NCI-H2029 treated with DMSO at 0.1 percent for 48 hours (cell line): ENCODE measurements at places on chromosomes 5 and 9.
A peak's percentile ranks its signal among the peaks of the same experiment; 100 is the strongest.

- DNase-seq: no peak
Measured at GRCh38 chr5:43227655-43228054, 35.6 kb downstream of the NIM1K start.

- DNase-seq: no peak
Measured at GRCh38 chr5:35120715-35121114, 73.0 kb upstream of the AGXT2 start.

DNA sequence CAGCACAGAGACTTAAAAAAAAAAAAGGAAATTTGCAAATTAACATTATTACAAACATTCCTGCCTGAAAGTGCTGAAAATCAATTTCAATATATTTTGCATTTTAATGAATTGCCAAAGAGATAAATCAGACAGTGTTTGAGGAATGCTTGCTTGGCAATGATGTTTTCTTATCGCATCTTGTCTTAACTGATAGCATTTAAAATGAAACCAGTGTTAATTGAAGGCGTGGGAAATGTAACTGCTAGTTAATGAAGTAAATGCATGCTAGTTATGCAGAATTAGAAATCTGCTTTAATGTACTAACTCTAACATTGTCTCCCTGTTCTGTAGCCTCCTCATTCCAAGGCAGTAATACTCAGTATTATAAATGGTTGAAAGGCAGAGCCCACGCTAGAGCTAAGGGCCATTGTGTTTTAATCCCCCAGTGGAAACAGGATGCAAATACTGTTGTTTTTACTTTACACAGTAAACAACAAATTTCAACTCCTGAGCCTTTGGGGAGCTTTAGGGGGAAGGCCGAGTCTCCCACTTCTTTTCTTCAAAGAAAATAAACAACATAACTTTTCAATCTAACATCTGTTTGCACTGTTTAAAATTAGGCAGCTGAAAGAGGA is 586.9 kb downstream of the TLE4 start:
- DNase-seq: no peak

- no peak for DNase-seq
Measured at GRCh38 chr5:130198927-130199326, 294.7 kb downstream of the CHSY3 start.

DNA sequence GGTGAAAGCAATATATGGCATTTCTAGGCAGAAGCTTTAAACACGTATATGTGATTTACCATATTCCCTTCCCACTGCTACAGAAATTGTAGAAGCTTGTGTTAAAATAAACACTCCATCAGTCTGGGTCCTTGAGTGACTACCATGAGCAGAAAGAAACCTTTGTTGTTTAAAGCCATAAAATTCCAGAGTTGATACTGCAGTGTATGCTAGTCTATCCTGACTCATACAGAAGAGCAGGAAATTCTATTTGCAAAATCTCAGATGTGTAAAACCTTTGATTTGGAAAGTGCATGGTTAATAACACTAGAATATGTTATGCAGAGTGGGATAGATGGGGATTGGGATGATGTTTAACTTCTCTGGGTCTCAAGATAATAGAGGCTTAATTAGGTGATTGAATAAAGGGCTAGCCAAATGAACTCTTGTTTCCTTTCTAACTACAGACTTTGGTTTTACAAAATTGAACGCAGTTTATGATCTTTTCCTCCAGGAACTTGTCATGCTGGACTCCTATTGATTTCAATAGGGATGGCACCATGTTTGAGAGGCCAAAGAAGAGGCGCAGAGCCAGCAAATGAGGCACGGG is 282.7 kb upstream of the VLDLR start:
- no peak for DNase-seq

GRCh38 chr5:135056316-135057030 is 22.4 kb upstream of the PITX1 start:
- no peak for DNase-seq

- no peak for DNase-seq
Measured at GRCh38 chr5:121969660-121970295, 8.0 kb downstream of the SRFBP1 start.

DNA sequence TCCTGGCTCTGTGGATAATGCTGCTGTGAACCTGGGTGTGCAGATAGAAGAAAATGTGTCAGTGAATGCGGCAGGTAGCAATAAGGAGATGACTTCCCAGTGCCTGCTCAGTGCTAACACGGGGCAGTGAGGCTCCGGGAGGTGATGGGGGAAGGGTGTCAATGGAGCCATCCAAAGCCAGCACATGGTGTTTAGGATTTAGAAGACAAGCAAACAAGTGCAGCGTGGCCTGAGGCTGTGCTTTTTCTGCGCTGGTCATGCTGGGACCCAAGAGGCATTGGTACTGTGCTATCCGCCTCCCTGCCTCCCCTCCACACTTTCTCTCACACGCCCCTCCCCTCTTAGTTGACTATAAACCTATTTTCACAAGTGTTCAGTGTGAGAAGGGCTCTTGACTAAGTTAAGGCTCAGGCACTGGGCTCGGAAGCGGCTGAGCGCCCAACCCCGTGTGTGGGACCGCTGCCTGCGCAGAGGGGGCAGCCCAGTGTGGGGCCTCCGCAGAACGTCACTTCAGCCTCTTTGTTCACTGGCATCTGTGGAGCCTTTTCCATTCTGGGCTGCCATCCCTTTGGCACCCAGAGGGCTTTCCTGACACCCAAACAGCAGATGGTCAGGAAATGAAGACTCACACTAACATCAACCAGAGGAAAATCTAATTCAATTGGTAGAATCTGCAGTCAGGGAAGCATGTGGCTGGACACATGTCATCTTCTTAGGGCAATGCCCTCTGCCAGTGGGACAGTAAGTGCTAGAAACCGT is 21.8 kb upstream of the NINJ1 start:
- no peak for DNase-seq

DNA sequence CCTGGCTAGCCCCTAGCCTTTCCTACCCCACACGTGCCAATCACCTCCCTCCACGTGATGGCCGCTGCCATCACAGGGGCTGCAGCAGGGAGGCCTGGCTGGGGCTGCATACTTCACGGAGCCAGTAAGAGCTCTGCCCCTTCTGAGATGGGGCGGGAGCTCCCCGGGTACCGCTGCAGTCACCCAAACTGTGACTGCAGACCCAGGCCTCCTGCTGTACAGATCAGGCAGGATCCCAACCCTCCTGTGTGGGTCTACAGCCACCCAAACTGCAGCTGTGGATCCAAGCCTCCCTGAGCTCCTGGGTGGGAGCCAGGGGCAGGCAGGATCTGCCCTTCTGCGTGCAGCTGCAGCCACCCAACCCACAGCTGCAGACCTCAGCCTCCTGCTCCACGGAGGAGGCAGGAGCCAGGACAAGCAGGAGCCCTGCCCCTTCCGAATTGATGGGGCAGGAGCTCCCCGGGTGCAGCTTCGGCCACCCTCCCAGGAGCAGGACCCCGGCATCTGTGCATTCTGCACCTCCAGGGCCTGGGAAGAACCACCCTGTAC is 3.2 kb upstream of the BTNL9 start:
- DNase-seq: no peak

- DNase-seq: no peak
Measured at GRCh38 chr9:75000835-75001234, 27.3 kb downstream of the CARNMT1 start.

- DNase-seq: no peak
Measured at GRCh38 chr5:16888694-16889124, 47.4 kb downstream of the MYO10 start.

DNA sequence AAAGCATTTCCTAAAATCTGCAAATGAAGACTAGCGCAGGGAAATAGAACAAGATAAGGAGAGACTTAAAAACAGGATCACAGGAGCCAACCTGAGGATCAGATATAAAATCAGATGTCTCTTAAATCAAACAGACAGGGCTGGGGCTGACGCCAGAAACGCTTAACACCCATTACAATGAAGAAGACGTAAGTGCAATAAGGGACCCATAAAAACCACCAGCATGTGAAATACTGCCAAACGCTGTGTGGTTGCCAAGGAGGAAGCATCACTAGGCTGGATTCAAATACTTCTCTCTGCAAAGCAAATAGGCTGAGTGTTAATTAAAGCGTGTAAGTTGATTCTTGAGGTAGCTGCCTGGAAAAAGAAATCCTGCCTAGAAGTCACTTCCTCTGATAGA is 74.4 kb upstream of the ATP10B start:
- DNase-seq: peak; percentile 97

- peak; percentile 9 for DNase-seq
Measured at GRCh38 chr5:41925555-41925951, 472 bp downstream of the FBXO4 start.

DNA sequence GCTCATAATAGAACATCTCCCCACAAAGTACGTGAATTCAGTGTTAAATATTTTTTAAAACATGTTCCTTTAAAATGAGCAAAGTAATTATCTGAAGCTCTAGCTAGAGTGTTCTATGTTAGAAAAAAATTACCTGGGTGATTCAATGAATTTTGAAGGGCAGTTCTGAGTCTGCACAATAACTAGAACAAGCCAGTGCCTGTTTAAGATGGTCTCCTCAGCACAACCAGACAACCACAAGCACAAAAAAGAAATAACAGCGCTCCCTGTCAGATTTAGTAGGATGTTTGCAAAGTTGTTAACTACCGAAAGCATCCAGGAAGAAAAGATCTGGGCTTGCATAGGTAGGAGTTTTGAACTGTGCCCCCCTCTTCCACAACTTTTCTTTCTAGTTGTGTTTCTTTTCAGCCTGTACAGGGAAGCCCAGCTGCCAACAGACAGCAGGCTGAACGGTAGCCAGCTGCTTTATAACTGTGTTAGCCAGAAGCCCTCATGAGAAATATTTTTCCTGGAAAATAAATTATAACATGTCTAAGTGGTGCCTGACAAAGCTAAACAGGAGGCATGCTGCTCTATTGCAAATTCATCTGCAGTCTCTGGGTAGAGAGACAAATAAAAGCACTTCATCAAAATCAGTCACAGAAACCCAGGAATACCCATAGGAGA is 1026.9 kb downstream of the MAT2B start:
- no peak for DNase-seq

GRCh38 chr9:5510360-5510931 is at the start of gene PDCD1LG2:
TSS of gene PDCD1LG2 (plus strand) at chr9:5510531. CDS start at chr9:5522547, 12,016 bp downstream.
- DNase-seq: no peak

DNA sequence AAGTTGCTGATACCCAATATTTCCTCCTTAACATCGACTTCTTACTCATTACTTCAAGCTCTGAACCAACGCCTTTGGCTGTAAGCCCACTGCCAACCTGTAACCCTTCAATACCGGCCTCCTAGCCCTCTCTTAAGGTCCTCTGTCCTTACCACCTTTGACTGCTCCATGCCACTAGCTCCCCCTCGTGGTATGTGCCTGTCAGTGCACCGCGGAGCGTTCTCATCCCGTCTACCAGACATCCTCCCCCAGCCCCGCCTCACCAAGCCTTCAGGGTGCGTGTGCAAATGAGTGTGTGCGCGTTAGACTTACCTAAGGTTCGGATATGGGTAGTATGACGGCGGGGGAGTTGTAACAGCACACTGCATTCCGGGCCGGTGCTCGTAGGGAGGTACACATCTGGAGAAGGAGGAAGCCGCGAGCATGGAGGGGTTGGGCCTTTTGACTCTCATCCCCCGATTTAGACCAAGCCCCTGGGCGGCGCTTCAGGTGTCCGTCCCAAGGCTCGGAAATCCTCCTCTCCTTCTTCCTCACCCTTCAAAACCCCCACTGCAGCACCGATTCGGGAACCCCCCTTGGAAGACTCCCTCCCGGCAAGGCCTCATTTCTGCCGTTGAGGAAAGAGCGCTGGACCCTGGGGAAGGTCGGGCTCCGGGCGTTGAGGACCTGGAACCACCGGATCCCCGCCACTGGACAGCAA is 2.8 kb upstream of the MYORG start:
- peak; percentile 89 for DNase-seq

- no peak for DNase-seq
Measured at GRCh38 chr5:81909677-81910076, 62.1 kb upstream of the ATG10 start.
